ENCODE measurements at places on chromosomes 3 and 15.

GRCh38 chr3:30308131-30308530, 298.3 kb upstream of the TGFBR2 start:
- DNase-seq: no peak

GRCh38 chr3:129615751-129616281, 9.3 kb upstream of the PLXND1 start:
- no peak for DNase-seq

GRCh38 chr3:47669026-47669749, 90.5 kb upstream of the CSPG5 start:
- DNase-seq: no peak

GRCh38 chr3:171991166-171991565, 48.2 kb upstream of the FNDC3B start:
- DNase-seq: no peak

DNA sequence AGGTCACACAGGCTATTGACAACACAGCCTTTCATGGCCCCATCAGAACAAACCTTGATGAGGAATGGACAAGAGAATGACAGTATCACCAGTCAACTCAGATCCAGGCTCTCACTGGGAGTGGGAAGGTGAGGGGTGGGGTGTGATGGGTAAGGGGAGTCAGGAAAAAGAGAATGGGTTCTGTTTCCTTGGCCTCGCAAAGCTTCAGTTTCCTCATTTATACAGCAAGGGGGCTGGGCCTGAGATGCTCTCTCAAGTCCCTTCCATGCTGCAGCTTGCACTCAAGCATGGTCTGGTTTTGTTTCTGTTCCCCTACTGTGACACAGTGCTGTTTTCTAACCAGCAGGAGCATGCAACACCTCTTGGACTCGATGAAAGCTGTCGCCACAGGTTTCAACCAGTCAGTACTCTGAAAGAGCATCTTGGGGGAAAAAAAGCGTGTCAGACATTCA, 65.7 kb upstream of the IL12A start:
- no peak for DNase-seq

Measured in CD4-positive, alpha-beta T cell treated with Interleukin-21 for 1 hour (primary cell).